ENCODE measurements at places on chromosomes 16 and 17.

GRCh38 chr16:424623-425081 lies 797 bp upstream of the RAB11FIP3 start:
- DNase-seq = no peak

- no peak for DNase-seq
Measured at GRCh38 chr16:84370723-84371552, 2.6 kb downstream of the ATP2C2 start.

DNA sequence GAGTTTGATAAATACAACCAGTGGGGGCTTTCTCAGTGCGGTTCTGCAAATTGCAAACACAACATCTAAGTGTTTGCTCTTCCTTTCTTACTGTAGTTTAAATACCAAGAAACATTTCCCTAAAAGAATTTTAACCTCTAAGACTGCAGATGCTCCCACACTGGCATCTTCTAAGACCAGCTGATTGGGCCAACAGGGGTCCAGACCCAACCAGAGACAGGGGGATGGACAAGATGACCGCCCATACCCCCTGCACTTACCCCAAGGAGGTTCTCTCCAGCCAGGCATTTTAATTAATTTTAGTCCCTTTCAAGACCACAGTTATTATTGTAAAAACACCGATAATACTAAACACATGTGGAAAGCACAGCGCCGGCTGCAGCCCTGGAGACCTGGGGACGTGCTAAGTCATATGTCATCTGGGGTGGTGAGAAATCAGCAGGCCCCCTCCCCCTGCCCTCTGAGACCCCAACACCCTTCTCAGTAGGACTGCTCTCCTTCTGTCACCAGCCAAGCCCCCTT lies 242.3 kb downstream of the SOX9 start:
- no peak for DNase-seq

DNA sequence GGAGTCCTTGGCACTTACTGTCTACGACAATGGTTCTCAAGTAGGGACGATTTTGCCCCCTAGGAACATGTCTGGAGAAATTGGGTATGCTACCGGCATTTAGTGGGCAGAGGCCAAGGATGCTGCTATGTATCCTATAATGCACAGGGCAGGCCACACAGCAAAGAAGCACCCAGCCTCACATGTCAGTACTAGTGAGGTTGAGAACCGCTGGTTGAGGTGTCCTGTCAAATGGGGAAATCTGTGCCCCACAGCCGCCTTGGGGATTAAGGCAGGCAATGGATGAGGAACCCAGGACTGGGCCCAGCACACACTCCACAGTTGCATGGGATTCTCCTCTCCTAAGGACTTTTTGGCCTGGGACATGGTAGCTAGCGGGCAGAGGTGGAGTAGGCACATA lies 86.7 kb upstream of the TOB1 start:
- DNase-seq = no peak

GRCh38 chr16:8305201-8305600 lies 285.1 kb downstream of the TMEM114 start:
- DNase-seq = no peak

GRCh38 chr17:73814075-73814474 lies 169.8 kb upstream of the SDK2 start:
- no peak for DNase-seq

GRCh38 chr16:83187405-83187804 lies 560.6 kb downstream of the CDH13 start:
- peak; percentile 79 for DNase-seq

Measured in AG08395 (cell line).